H4 (cell line): ENCODE measurements at places on chromosomes 13 and 19.

- no peak for DNase-seq
Observed at GRCh38 chr13:106163426-106163825, 372.0 kb downstream of the EFNB2 start.

DNA sequence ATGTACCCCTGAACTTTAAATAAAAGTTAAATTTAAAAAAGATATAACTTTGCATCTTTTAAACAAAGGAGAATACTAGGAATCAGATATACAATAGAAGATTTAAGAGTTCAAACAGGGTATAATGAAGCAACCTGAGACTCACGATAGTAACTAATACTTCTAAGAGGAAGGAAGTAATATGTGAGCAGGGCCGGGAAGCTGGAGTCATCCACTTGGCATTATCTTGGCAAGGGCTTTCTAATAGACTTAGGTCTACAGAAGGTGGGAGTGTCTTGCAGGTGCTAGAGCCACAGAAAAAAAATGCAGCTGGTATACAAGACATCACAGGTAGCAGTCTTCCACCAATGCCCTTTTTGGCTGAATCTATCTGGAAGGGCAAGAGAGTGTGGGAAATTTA lies 231.9 kb downstream of the KCTD12 start:
- DNase-seq = no peak

- DNase-seq = no peak
Observed at GRCh38 chr13:110759710-110760109, 46.2 kb downstream of the ING1 start.

- no peak for DNase-seq
Observed at GRCh38 chr19:35811317-35812219, 1.1 kb downstream of the PRODH2 start.

- no peak for DNase-seq
Observed at GRCh38 chr19:44905437-44906160, at the start of gene APOE. TSS of gene APOE (plus strand) at chr19:44905796. CDS start at chr19:44906625, 829 bp downstream.

DNA sequence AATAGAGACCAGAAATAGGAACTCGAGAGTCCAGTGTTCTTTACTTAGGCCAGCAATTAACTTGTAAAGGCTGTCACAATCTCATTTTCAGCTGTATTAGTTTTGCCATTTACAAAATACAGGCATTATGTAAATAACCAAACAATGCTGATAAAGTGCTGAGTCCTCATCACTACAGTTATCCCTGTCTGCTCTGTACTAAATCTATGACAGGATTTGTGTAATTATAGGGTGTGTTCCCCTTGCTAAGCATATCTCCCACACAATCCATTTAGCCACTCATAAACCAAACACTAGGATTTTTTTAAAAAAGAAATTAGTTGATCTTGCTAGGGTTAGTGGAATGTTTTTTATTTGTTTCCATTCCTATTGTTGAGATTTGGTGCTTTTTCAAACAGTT lies 23.2 kb downstream of the PDX1 start:
- no peak for DNase-seq

- DNase-seq = no peak
Observed at GRCh38 chr13:63492604-63493003, 2077.0 kb upstream of the PCDH20 start.

DNA sequence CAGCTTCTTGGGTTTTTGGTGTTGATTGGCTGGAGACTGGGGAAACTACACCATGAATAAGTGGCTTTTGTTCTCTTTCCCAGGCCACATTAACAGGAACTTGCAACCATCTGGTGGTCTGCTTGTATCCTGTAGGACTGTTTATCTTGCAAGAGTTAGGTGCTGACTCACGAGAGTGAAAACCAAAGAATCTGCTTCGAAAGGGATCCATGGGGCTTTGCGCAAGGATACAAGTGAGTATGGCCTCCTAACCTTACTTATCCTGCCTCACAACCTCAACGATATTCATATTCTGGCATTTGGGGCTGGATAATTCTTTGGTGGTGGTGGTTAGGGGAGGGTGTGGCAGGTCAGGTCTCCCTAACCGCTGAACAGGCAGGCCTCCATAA lies 4.7 kb upstream of the SIGLECL1 start:
- DNase-seq = peak; percentile 89

GRCh38 chr19:14474827-14475226 lies 327 bp downstream of the PTGER1 start:
- no peak for DNase-seq

- DNase-seq = no peak
Observed at GRCh38 chr13:64206430-64207225, 2791.0 kb upstream of the PCDH20 start.

GRCh38 chr19:48913114-48913889 lies 13.2 kb downstream of the NUCB1 start:
- DNase-seq = no peak

- no peak for DNase-seq
Observed at GRCh38 chr19:39951686-39952085, 17.3 kb upstream of the FCGBP start.

DNA sequence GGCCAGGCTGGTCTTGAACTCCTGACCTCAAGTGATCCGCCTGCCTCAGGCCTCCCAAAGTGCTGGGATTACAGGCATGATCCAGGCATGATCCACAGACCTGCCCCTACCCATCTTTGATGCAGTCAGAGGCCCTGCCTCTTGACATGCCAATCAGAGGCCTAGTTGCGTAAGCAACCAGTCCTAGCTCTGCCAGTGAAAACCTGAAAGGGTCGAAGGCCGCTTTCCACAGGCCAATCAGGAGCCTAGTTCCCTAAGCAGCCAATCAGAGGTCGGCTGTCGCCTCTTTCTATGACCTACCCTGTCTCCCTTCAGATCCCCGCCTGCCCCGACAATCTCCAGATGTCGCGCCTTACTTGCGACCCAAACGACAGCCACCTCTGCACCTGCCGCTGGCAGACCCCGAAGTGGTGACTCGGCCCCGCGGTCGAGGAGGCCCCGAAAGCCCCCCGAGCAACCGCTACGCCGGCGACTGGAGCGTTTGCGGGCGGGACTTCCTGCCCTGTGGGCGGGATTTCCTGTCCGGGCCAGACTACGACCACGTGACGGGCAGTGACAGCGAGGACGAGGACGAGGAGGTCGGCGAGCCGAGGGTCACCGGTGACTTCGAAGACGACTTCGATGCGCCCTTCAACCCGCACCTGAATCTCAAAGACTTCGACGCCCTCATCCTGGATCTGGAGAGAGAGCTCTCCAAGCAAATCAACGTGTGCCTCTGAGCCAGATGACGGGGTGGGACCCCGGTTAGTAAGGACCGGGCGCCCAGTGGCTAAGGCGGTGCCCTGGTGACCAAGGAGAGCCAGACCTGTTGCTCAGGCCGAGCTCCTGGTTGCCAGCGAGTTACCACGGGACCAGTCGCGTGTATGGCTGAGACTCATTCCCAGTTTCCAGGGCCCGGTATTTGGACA lies 6.3 kb downstream of the SYDE1 start:
- no peak for DNase-seq

DNA sequence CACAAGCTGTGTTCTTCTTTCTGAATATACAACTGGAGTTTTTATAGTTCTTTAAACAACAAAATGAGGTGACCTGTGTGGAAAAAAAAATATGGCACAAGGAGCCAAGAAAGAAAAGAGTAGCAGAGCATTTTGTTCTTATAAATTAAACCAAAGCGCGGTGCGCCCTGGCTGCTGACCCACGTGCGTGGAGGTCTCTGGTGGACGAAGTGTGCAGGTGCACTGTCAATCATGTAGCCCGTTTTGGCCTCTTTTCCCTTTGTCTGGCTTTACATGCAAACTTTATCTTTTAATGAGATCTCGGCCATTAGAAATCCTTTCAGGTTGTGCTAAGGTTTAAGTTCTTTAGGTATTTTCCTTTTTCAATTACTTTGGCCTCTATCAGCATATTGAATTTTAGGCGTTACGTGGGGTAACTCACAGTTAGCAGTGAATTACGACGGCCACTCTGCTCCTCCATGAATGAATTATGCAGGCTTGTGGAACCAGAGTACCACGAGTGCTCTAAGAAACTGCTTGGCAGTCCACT lies 443.9 kb upstream of the SLC10A2 start:
- no peak for DNase-seq

- DNase-seq = no peak
Observed at GRCh38 chr13:49472186-49472585, 23.6 kb upstream of the PHF11 start.

DNA sequence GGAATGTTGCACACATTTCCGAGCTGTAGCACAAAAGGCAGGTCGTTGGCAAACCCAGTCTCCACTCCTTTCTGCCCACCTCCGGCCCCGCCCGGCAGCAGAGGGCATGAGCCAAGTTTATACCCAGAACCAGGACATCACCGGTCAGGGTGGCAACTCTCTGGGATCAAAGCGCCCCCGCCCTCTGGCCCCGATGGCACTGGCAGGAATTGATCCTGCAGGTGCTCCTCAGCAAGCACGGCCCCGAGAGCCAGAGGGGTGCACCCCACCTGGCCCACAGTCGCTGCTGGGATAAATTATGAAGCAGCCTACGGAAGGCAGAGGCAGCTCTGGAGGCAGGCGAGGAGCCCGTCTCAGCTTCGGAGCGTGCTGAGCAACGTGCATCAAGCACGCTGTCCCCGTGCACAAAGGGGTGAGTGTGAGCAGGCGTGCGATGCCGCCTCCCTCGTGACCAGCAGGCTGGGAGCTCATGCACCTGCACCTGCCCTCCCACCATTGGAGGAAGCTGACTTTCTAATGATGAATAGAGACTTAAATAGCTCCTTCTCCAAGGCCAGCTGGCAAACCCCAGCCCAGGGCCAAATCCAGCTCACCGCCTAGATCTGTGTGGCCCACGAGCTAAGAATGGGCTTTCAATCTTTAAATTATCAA lies 25.7 kb downstream of the SHC2 start:
- no peak for DNase-seq

- DNase-seq = peak; percentile 43
Observed at GRCh38 chr19:56071151-56071550, 49.9 kb downstream of the ZNF787 start.

DNA sequence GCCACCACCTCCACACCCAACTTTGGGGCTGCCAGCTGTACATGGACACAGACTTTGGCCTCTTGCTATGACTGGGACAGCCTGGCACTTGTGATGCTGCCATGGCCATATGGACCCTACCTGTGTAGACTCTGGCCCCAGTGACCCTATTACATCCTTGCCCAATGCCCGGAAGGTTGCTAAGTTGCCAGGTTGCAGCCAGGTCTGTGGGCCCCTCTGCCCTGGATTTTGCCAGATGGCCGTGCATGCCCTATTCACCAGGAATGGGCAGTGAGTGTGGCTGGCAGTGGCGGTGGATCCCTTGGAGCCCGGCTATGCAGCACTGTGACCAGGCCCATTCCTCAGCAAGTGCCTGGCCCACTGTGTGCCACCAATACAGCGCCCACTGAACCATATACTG lies 8.9 kb upstream of the SDHAF1 start:
- DNase-seq = no peak

DNA sequence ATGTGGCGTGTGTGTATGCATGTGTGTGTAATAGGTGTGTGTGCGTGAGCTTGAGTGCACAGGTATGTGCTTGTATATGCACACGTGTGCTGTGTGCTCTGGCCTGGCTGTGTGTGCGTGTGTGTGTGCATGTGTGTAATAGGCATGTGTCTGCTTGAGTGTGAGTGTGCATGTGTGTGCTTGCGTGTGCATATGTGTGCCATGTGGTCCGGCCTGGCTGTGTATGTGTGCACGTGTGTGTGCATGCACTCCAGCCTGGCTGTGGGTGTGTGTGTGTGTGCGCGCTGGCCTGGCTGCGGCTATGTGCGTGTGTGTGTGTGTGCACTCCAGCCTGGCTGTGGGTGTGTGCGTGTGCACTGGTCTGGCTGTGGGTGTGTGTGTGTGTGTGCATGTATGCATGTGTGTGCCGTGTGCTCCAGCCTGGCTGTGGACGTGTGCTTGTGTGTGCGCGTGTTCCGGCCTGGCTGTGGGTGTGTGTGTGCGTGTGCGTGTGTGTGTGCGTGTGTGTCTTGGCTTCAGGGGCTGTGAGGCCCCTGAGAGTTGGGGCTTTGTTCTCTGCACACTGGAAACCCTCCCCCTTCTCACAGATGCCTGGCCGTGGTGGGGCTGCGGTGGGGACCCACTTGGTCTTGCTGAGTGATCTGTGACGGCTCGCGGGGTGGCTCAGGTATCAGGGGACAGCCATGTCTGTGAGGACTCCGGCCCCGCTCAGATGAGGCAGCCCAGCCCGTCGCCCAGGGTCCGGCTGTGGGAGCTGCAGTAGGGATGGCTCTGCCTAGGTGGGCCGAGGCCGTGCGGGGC lies 8.2 kb downstream of the SPPL2B start:
- DNase-seq = no peak

DNA sequence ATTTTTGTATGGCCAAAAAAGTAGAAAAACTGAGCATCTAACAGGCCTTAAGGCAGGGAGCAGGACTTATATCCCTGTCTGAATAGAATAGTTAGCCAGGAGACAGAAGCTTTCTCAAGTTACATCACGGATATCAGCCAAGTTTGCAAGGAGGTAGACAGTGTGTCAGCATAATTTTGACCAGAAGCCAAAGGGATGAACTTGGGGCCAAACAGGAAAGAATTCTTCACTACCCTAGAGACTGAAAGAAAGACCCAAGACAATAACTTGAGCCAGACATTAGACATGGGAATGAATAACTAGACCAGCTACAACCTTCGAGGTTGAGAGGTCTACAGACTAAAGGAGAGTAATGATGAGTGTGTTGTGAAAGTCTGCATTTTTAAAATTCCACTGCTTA lies 48.1 kb upstream of the PCDH9 start:
- no peak for DNase-seq

- no peak for DNase-seq
Observed at GRCh38 chr13:52896827-52897659, 48.6 kb upstream of the PCDH8 start.

DNA sequence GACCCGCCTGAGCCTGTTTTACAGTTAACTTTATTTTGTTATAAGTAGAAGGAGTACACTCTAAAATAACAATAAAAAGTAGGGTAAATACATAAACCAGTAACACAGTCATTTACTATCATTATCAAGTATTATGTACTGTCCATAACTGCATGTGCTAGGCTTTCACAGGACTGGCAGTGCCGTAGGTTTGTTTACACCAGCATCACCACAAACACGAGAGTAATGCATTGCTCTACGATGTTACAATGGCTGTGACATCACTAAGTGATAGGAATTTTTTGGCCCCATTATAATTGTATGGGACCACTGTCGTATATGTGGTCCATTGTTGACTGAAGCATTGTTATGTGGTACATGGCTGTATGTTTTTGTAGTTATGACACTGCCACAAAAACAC lies 41.3 kb upstream of the SLC7A9 start:
- DNase-seq = peak; percentile 66

- DNase-seq = peak; percentile 77
Observed at GRCh38 chr13:61417086-61417570, 1.5 kb upstream of the PCDH20 start.

- no peak for DNase-seq
Observed at GRCh38 chr13:109516186-109516585, 270.2 kb downstream of the IRS2 start.

DNA sequence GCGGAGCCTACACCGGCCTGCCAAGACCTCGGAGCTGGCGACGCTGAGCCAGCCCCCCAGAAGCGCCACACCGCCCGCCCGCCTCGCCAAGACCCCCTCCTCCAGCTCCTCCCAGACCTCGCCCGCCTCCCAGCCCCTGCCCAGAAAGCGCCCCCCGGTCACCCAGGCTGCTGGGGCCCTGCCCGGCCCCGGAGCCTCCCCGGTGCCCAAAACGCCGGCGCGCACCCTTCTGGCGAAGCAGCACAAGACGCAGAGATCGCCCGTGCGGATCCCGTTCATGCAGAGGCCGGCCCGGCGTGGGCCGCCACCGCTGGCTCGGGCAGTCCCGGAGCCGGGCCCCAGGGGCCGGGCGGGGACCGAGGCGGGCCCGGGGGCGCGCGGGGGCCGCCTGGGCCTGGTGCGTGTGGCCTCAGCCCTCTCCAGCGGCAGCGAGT lies 10.2 kb downstream of the C19orf25 start:
- DNase-seq = no peak
